Activated T-cell treated with anti-CD3 and anti-CD28 coated beads, Interleukin-2, amount 50 U/mL, for 4 hours (primary cell): ENCODE measurements at places on chromosomes 2 and 18. TPM values are rescaled to one million over a fixed set of nuclear protein-coding genes. Genes with fewer than 3 reads are reported as not detected.

DNA sequence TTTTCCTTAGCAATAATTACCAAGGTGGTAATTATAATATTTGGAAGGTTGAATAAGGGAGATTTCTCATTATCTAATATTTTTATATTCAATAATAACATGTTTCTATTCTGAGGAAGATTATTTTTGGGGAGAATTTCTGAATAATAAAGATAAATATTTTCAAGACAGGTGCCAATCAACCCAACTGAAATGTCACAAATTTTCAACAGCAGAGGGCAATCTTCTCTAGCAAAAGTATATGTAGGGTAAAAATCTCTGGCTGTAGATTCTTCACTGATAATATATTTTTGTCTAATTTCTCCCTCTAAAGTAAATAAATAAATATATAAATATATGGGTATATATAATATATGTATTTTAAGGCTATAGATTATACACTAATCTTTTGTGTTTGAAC, 1187.2 kb upstream of the CRIM1 start:
- no peak for DNase-seq

The SLC5A7 gene
- not detected for total RNA-seq

DNA sequence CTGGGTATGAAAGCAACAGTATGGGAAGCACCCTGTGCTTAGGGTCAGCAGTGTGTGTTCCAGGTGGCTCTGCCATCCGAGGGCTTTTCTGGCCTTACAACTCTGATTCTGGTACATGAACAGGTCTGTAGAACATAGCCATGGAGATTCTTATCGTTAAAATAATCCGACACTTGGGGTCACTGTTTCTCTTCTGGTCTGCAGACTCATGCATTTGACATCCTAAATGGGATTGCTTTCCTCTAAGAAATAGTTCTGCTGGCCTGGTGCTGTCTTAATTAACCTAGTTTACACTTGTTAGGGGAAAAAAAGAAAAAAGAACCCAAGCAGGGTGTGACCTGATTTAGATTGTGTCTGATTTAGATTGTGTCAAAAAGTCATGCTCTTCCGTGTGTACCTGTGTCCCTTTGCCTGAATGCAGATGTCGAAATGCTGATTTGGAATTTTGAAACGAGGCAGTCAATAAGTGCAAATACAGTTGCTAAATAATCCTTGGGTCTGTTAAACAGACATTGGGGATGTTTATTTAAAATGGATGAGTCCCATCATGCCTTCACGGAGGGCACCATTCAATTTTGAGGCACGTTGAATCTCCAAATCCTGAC, 59.6 kb downstream of the TRPM8 start:
- no peak for DNase-seq

DNA sequence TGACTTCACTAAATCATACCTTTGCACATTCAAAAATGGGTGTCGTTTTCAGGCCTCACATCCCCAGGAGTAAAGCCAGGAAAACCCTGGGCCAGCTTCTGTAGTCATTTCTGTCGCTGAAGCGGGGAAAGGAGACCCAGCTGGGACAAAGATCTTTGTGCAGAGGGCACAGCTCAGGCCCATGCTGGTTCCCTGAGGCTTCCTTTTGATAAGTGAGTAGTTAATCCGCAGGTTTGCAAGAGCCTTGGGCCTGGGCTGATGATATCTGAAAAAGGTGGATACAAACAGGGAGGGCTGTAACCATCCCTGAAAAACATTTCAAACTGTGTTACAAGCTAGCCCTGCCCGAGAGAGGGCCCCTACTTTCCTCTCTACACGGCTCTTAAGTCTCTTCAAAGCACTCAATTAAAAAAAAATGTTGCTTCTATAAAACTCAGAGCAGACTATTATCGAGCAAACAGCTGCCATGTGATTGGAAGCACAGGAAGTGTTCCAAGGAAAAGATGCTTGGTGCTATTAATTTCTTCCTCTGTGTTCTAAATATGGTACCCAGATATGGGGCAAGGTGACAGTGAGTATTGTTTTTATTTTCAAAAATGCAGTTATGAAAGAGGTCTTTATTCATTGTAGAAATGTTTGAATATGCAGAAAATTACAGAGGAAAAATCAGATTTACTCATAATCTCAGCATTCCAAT, 117.2 kb downstream of the LNPK start:
- no peak for DNase-seq
